ENCODE measurements at places on chromosomes 2 and 18.

DNA sequence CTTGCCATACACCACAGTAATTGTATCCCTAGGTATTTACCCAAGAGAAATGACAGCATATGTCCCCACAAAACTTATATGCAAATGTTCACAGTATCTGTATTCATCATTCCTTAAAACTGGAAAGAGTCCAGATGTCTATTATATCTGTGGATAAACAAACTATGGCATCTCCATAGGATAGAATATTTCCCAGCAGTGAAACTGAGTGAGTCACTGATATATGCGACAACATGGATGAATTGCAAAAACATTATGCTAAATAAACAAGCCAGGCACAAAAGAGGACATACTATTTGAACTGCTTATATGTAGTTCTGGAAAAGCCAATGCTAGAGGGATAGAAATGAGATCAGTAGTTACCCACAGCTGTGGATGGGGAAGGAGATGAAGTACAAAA is 359.4 kb upstream of the DSEL start:
- DNase-seq, result peak; percentile 15

- DNase-seq, result no peak
Observed at GRCh38 chr2:228312172-228312571, 130.7 kb upstream of the SPHKAP start.

- DNase-seq, result peak; percentile 60
Observed at GRCh38 chr2:119240311-119241204, 16.9 kb downstream of the STEAP3 start.

DNA sequence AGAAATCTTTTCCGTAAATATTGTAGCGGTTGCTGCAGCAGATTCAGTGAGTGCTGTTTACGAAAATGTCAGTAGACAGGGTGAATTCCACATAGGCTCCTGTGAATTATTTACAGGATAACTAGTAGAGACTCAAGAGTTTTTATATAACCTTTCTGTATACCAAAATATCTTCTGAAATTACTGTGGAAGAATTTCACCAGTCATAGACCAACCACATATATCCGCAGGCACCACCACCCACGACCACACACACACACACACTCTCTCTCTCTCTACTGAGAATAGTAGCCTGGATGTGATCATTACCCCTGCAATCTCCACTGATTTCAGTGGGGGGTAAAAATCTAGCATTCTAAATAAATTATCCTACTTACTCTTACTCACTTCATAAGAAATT is 341.8 kb downstream of the RBM43 start:
- DNase-seq, result no peak

DNA sequence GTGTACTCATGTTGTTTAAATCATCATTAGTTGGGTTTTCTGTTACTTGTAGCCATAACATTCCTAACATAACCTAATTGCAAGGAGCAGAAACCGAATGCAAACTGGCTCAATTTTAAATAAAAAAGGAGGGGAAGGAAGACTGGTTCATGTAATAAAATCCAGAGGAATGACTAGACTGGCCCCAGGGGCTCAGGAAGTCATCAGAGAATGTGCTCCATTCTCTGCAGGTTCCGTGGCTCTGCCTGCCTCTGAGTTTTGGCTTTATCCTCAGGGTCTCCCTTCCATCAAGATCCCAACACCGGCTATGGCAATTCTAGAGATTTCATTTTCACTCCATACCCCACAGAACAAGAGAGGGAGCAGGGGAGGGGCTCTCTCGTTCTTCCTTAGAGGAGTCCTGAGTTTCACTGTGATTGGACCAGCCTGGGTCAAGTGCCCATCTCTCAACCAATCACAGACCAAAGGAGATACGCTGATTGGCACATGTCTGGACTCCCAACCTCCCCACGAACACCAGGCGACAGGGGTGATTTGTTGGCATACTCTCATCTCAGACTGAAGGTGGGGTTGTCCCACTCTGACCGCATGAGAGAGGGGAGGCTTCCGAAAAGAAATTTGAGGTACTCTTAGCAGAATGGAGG is 64.8 kb downstream of the NPPC start:
- DNase-seq, result no peak

DNA sequence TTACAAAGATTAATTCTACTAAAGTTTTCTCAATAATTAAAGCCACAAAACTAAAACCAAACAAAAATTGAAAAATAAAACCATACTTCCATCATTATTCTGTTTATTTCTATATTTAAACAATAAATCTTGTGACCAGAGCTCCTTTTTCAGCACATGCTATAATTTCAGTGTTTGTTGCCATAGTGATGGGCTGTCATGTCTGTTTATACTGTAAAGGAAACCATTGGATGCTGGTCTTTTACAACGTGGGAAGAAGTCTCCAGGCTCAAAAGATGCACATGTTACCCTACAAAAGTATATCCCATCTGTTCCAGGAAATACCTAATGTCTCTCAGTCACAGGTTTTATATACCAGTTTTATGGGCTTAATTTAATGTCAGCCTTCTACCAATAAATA is 100.1 kb upstream of the MC2R start:
- no peak for DNase-seq

DNA sequence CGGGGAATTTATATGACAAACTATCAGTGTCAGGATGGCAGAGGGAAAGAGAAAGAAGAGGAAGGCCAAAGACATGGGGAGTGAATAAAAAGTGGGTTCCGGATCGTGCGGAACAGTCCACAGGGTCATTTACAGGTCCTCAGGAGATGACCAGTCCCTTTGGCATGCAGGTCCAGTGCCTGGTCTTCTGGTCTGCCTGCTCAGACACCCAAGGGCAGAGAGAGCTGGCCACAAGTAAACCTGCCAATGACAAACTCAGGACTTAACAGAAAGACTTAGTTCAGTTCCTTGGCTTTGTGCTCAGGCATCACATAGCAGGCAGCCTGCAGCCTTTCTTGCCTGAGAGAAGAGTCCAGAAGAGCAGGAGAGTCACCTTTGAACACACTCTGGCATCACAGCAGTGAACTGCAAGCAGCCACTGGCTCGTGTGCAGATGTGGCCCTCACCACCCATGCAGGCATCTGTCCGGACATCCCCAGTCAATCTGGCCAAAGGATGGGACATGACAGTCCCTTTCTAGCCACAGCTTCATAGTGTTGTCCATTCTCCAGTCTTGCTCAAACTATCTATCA is 14.0 kb downstream of the TMEM127 start:
- DNase-seq, result peak; percentile 93

DNA sequence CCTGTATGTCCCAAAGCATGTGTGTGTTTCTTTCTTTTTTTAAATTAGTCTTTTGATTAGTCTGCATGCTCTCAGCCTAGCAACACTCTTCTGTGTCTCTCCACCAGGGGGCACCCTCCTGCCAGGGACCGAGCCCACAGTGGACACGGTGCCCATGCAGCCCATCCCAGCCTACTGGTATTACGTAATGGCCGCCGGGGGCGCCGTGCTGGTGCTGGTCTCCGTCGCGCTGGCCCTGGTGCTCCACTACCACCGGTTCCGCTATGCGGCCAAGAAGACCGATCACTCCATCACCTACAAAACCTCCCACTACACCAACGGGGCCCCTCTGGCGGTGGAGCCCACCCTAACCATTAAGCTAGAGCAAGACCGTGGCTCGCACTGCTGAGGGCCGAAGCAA is 93.8 kb downstream of the NRP2 start:
- DNase-seq, result peak; percentile 48

- DNase-seq, result no peak
Observed at GRCh38 chr2:39563572-39563971, 102.1 kb upstream of the TMEM178A start.

- DNase-seq, result no peak
Observed at GRCh38 chr18:79549638-79550000, 130.0 kb upstream of the CTDP1 start.

GRCh38 chr2:124241-124880 is 78.1 kb upstream of the FAM110C start:
- peak; percentile 2 for DNase-seq

Measured in fibroblast of mammary gland (primary cell).